Pancreas (tissue), 10 donors: ENCODE measurements at places on chromosomes 4 and X. TPM values are rescaled to one million over a fixed set of nuclear protein-coding genes. Genes with fewer than 3 reads are reported as not detected.

Gene RGN
- total RNA-seq: 11.2 TPM

Gene GAB3
- total RNA-seq: 4.0 TPM

Gene NAA11
- total RNA-seq: not detected

Gene SCRG1
- total RNA-seq: not detected

Gene TMEM156
- 1.8 TPM for total RNA-seq

Gene TMPRSS11F
- total RNA-seq: not detected

GRCh38 chr4:98381306-98381705 is 120.1 kb downstream of the RAP1GDS1 start:
- no peak overlapping the region for H3K4me3 ChIP-seq
- DNase-seq: no peak
- H3K36me3 ChIP-seq: no peaks in the 10 kb centered on the region
- no peak overlapping the region for H3K27ac ChIP-seq
- peaks cover 18% of the 10 kb centered on the region for H3K4me1 ChIP-seq

- no peak overlapping the region for H3K4me3 ChIP-seq
- DNase-seq: no peak
- H3K27ac ChIP-seq: no peak overlapping the region
- no peaks in the 10 kb centered on the region for H3K36me3 ChIP-seq
- H3K4me1 ChIP-seq: no peaks in the 10 kb centered on the region
- no peaks in the 10 kb centered on the region for H3K27me3 ChIP-seq
These were observed 277.4 kb upstream of the GRIA3 start for GRCh38 chrX:122906726-122907125.

DNA sequence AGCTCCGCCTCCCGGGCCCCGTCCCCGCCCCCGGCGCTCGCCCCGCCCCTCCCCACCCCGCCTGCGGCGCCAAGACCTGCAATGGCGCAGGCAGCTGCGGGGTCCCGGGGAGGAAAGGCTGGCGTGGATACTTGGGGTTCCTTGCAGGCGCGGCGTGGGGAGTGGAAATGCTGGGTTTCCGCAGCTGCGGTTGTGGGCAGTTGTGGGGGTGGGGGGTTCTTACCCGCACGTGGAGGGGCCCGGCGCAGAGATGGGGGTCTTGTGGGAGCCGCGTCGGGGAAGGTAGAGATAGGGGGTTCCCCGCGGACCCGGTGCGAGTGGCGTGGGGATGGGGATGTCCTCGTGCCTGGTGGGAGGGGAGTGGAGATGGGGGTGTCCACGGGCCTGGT is 680 bp upstream of the ASMTL start:
- H3K27ac ChIP-seq: peak overlapping the region; percentile 79
- H3K4me3 ChIP-seq: peak overlapping the region; percentile 41
- H3K27me3 ChIP-seq: no peaks in the 10 kb centered on the region

GRCh38 chr4:742742-743311 is 37.2 kb downstream of the PCGF3 start:
- H3K36me3 ChIP-seq: peaks cover 12% of the 10 kb centered on the region
- no peak overlapping the region for H3K27ac ChIP-seq
- H3K4me3 ChIP-seq: no peak overlapping the region
- no peaks in the 10 kb centered on the region for H3K4me1 ChIP-seq
- DNase-seq: peak; percentile 33
- no peaks in the 10 kb centered on the region for H3K27me3 ChIP-seq

DNA sequence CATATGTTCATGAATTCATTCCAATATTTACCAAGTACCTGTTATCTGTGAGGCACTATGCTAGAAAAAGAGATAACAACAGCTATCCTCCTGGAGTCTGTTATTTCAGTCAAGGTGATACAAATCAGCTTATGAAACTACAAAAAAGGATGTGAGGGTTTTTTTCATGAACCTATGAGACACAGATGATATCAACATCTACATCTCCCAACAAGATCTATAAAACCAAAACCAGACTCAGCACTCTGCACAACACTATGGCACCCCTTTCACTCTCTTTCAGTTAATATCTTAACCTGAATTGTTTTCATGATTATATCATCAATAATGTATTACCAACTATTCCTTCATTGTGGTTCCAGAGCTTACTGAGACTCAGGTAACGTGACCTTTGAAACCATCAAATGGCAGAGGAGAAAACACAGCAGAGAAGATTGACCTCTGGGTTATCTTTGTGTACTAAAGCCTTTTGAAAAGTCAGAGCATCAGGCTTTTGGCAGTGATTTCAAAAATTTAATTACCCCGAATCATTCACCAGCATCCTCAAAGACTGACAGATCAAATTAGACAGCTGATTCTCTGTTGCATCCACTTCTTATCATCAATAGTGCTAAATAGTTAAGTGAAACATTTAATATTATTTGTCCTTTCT is 244.6 kb upstream of the FTHL17 start:
- no peaks in the 10 kb centered on the region for H3K27me3 ChIP-seq
- no peak overlapping the region for H3K27ac ChIP-seq
- no peaks in the 10 kb centered on the region for H3K36me3 ChIP-seq
- no peak overlapping the region for H3K4me3 ChIP-seq
- no peak for DNase-seq

GRCh38 chrX:38066934-38067333 is 60.6 kb downstream of the SYTL5 start:
- H3K27me3 ChIP-seq: peaks cover 5% of the 10 kb centered on the region
- no peaks in the 10 kb centered on the region for H3K36me3 ChIP-seq
- DNase-seq: no peak
- H3K27ac ChIP-seq: no peak overlapping the region
- H3K4me3 ChIP-seq: no peak overlapping the region

DNA sequence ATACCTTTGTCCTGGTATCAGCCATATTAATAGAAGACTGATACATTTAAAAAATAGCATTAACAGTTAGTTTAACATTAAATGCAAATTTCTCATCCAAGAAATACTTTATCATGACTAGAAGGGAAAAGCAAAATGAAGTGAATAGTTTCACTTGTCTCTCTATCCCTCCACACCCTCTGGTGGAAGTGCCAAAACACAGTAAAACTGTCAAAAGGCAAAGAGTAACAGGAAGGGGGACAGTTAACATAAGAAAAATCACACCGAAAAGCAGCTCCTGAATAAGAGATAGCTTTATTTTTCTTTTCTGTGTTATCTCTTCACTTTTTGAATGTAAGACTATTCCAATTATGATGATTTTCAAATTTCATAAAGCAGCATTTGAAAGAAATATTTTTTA is 187.2 kb downstream of the FBXW7 start:
- no peaks in the 10 kb centered on the region for H3K27me3 ChIP-seq
- DNase-seq: no peak
- H3K27ac ChIP-seq: no peak overlapping the region
- H3K4me3 ChIP-seq: no peak overlapping the region

- no peak overlapping the region for H3K27ac ChIP-seq
- H3K36me3 ChIP-seq: no peaks in the 10 kb centered on the region
- no peak overlapping the region for H3K4me3 ChIP-seq
- no peak for DNase-seq
- H3K4me1 ChIP-seq: peaks cover 14% of the 10 kb centered on the region
- H3K27me3 ChIP-seq: no peaks in the 10 kb centered on the region
These were observed 88.2 kb downstream of the SCD5 start for GRCh38 chr4:82710197-82710929.

GRCh38 chrX:30161043-30161442 is 54.3 kb upstream of the MAGEB2 start:
- no peak overlapping the region for H3K27ac ChIP-seq
- no peak overlapping the region for H3K4me3 ChIP-seq
- H3K36me3 ChIP-seq: no peaks in the 10 kb centered on the region
- no peaks in the 10 kb centered on the region for H3K4me1 ChIP-seq
- DNase-seq: no peak

DNA sequence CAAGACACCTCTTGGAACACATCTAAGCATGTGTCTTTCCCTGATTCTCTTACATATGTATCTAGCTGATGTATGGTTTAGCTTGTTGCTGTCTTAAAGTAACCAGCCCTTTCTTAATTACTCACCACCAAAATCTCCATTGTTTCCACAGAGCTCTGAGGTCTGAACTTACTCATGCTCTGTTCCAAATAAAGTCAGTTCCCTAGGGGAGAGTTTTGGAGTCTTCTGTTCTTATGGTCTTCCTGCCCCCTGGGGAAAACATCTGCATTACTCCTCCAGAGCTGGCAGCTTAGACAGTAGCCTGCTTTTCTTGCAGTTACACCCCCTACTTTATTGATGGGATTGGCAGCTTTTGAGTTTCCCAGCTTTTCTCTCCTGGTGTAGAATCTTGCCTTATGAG is 125.8 kb downstream of the EDA start:
- no peak overlapping the region for H3K4me3 ChIP-seq
- no peak for DNase-seq
- H3K27ac ChIP-seq: no peak overlapping the region
- no peaks in the 10 kb centered on the region for H3K27me3 ChIP-seq
- H3K36me3 ChIP-seq: no peaks in the 10 kb centered on the region

GRCh38 chr4:102696758-102697157 is 64.0 kb downstream of the MANBA start:
- H3K27me3 ChIP-seq: no peaks in the 10 kb centered on the region
- no peak overlapping the region for H3K27ac ChIP-seq
- H3K4me3 ChIP-seq: no peak overlapping the region

GRCh38 chr4:108900018-108900580 is 137.2 kb upstream of the ETNPPL start:
- H3K27me3 ChIP-seq: no peaks in the 10 kb centered on the region
- H3K4me1 ChIP-seq: no peaks in the 10 kb centered on the region
- no peak overlapping the region for H3K27ac ChIP-seq
- H3K36me3 ChIP-seq: no peaks in the 10 kb centered on the region
- no peak for DNase-seq
- H3K4me3 ChIP-seq: no peak overlapping the region

- H3K27me3 ChIP-seq: no peaks in the 10 kb centered on the region
- no peak overlapping the region for H3K4me3 ChIP-seq
- no peak overlapping the region for H3K27ac ChIP-seq
- H3K4me1 ChIP-seq: no peaks in the 10 kb centered on the region
- H3K36me3 ChIP-seq: no peaks in the 10 kb centered on the region
These were observed 217.8 kb upstream of the HCCS start for GRCh38 chrX:10893366-10893765.

GRCh38 chrX:96715481-96715880 is 30.8 kb downstream of the DIAPH2 start:
- H3K36me3 ChIP-seq: no peaks in the 10 kb centered on the region
- no peak for DNase-seq
- no peaks in the 10 kb centered on the region for H3K27me3 ChIP-seq

DNA sequence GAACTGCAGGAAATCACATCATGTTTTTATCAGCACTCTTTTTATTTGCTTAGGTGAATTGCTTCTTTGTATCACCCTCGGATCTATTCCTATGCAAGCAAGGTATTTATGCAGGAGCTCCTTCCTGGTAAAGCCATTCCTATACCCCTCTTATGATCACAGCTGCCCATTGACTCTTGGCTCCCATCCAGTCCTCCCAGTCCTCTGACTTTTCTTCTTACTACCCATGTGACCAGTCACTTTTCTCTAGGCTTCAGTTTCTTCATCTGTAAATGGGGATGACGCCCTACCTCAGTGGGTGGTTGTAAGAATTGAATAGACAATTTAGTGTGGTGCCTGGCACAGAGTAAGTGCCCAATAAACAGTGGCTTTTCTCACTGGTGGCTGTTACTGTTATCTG is 144.9 kb downstream of the FHIP1A start:
- no peak overlapping the region for H3K4me3 ChIP-seq
- no peak for DNase-seq
- no peaks in the 10 kb centered on the region for H3K36me3 ChIP-seq
- H3K4me1 ChIP-seq: no peaks in the 10 kb centered on the region
- H3K27ac ChIP-seq: no peak overlapping the region
- no peaks in the 10 kb centered on the region for H3K27me3 ChIP-seq

DNA sequence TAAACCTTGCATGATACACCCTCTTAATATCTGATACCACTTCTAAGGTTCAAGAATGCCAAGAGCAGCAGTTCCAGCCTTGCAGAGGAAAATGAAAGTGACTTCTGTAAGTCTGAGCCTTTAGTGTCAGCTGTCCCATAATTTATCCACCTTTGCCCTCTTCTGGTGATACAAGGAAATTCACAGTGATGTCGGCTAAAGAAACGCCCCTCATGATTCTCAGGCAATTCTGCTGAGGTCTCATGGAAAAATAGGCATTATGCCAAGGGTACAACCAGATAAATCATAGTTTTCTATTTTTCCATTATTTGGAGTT is 172.2 kb upstream of the CXCL13 start:
- H3K27ac ChIP-seq: no peak overlapping the region
- DNase-seq: no peak
- peaks cover 5% of the 10 kb centered on the region for H3K4me1 ChIP-seq
- H3K4me3 ChIP-seq: no peak overlapping the region
- no peaks in the 10 kb centered on the region for H3K27me3 ChIP-seq

GRCh38 chr4:28755081-28755480 is 1894.4 kb downstream of the STIM2 start:
- no peaks in the 10 kb centered on the region for H3K4me1 ChIP-seq
- H3K27me3 ChIP-seq: no peaks in the 10 kb centered on the region
- H3K36me3 ChIP-seq: no peaks in the 10 kb centered on the region
- no peak for DNase-seq

DNA sequence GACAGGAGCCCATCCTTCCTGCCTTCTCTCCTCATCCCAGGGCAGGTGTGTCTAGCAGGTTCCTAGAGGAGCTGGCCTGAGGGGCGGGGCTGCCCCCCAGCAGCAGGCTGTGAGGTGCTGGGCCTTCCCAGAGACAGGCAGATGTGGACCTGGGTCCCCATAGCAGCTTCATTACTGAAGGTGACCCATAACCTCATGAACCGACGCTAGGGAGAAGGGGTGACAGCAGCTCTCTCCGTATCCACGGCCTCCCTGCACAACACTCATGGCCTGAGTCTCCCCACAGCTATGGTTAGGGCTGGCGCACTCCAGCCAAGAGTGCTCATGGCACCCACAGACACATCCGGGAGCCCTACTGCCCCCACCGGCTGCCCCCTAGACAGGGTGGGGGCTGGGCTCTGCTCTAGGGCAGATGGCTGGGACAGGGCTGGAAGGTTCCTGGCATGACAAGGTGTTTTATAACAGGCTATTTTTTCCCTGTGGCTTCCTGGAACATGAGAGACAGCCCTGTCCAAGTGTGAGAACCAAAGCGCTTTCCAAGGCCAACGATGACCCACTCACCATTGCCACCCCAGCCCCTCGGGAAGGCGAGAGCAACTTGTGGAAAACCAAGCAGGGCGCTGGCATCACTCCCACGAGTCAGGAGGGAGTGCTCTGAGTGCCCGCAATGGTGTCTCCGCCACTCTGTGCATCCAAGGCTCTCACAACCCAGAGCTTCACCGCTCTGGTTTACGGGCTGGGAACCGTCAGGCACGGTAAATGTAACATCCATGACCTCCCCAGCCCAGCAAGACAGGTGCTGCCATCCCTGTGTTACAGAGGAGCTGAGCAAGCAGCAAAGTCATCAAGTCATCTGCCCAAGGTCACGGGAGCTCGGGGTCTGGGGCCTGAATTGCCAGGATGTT is 59.8 kb downstream of the ACOX3 start:
- DNase-seq: peak; percentile 45
- no peaks in the 10 kb centered on the region for H3K4me1 ChIP-seq
- H3K27ac ChIP-seq: no peak overlapping the region
- no peaks in the 10 kb centered on the region for H3K27me3 ChIP-seq

- no peak overlapping the region for H3K27ac ChIP-seq
- peak; percentile 18 for DNase-seq
- H3K27me3 ChIP-seq: no peaks in the 10 kb centered on the region
- no peak overlapping the region for H3K4me3 ChIP-seq
- no peaks in the 10 kb centered on the region for H3K36me3 ChIP-seq
These were observed 60.6 kb downstream of the GABRA2 start for GRCh38 chr4:46329118-46329976.
